ENCODE measurements at places on chromosomes 7 and 10.

GRCh38 chr7:39967406-39968161, 17.5 kb downstream of the CDK13 start:
- peak; percentile 62 for DNase-seq

GRCh38 chr7:381211-382042, 91.5 kb downstream of the FOXL3 start:
- DNase-seq: no peak

DNA sequence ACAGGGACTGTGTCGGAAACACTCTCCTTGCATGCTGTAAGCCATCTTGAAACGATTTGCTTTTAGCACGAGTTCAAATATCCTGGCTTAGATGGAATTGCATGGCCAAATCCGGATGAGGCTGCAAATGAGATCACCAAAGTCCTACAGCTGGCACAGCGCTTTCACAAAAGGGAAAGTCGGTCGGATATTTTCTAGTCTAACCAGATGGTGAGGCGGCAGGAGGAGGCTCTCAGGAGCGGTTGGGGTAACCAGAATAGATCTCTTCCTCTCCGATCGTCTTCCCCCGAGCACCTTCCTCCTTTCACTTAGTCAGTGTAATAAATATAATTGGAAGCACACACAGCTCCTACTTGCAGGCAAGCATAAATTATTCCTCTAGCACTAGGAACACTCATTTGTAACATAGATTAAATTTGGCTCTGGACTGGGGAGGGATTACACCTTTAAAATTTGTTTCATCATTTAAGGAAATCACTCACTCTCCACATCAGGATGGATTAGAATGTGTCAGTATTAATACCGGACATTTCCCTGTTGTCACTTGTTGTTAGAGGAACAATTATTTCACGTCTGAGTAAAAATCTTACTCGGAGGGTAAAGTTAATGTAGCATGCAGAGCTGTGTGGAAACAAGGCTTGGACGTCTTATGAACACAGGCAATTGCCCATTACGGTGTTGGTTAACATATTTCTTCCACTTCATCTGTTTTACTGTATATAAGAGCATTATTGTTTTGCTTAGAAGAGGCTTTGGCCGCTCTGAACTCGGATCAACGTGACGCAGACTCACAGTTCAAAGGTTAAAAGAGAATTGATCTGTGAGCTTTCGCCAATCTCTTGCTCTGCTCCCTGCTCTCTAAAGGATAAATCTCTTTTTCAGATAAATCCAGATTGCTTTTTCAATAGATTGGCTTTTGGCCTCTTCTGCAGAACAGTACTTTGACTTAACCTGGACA, 857.9 kb downstream of the TYW1 start:
- no peak for DNase-seq

- DNase-seq: no peak
These were observed 3.7 kb upstream of the NDST2 start for GRCh38 chr10:73814896-73815718.

DNA sequence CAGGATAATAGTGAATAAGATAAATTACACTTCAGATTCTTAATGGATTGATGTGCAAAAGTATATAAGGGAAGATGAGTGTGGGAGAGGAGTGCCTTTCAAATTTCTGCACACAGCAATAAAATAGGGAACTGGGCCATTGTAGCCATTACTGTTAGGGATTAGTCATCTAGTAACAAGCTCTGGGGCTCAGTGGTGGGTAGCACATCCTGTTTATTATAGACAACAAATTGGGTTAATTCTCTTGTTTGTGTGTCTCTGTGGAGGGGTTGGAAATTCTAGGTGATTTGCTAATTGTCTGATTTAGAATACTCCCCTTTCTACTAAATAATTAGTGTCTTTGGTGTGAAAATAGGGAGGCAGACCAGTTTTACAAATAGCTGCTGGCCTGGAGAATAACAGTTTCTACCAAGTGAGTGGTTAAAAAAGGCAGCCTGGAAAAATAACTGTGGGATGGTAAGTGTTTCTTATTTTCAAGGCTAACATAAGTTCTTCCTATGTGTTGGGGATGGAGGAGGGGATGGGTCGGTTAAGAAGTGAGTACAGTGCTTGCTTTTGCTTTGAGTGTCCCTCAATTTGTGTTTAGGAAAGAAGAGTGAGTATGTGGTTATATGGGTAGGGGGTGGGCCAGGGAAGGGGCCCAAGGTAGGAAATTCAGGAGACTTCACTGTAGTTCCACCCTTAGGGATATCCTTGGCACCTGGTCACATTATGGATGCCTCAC, 43.3 kb upstream of the TMEM248 start:
- peak; percentile 82 for DNase-seq

GRCh38 chr7:2710901-2711551, 23.0 kb downstream of the AMZ1 start:
- DNase-seq: peak; percentile 52

DNA sequence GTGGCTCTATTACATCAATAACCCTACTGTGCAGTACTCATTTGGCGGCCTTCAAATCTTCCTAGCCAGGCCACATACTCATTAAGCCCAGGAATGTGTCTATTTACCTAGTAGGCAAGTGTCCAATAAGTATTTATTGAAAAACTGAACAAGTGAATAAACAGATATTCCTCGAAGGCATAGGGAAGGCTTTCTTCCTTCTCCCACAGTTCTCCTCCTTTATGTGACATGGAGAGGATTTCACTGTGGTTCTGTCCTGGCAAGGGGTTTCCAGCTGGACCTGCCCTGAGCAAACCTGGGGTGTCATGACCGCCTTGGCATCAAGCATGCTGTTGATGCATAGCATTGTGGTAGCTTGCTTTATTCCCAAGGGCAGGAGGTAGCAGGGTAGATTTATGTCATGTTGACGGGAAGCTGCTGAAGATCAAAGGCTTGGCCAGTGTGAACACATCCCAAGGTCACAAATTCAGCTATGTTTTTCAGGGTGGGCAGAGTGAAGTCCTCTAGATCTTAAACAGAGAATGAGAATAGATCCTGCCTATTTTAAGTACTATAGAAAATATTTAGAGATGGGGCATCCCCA, 195.1 kb downstream of the INHBA start:
- DNase-seq: no peak

DNA sequence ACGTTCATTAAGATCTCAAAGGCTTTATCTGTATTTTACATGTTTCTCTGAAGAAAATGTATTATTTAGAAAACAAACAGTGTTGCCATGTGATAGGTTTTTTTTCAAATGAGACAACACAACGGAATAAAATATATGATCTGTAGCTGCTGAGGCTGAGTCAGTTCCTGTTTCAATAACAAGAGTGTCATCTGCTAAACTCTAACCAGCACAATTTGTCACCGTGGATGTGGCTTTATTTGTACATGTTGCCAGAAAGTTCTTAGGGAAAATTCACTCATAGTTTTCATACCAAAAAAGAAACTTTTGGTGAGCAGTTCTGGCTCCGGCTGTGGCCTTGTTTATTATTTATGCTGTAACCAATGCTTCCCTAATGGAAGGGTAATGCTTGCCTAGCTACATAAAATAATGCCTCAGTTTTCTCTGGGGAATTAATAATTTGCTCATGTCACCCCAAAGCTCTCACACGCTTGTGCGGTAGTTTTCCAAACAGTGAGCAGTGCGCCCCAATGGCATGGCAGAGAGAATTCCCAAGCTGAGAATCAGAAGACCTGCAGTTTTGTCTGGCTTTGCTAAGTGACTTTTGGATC, 20.3 kb upstream of the KLF6 start:
- peak; percentile 94 for DNase-seq

GRCh38 chr7:20270867-20271266, 53.7 kb upstream of the MACC1 start:
- DNase-seq: no peak

DNA sequence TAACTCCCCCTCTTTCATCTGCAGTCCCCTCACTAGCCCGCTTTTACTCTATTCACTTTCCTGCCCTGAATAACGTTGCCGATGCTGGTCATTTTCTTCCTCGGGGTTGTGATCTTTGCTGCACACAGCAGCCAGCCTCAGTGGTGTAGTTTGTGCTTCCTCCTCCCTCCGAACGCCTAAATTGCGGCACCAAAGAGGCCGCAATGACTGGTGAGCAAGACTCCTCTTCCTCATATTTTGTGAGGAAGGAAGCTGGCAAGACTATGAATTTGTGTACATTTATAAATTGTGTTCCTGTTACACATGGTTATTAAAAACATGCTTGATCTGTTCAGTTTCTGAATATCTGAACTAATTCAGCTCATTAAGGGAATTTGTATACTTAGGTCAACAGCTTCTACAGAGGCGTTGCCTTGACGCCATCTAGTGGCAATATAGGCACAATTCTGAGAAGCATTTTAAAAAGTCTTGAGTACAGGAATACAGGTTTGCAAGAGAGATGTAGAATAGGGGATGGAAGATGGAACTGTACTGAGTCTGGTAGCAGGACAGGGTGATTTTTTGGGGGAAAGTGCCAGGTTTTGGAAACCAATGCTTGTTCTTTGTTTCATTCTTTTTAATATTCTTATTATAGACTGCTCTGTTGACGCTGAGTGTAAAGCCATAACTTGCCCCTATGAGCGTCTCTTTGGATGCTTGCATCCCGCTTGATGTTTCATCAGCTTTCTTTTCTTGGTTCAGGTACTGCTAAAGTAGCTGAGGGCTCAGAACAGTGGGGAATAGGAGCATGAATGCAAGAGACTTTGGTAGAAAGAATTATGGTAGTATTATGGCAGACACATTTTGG, 4.1 kb upstream of the TAS2R5 start:
- DNase-seq: peak; percentile 55

DNA sequence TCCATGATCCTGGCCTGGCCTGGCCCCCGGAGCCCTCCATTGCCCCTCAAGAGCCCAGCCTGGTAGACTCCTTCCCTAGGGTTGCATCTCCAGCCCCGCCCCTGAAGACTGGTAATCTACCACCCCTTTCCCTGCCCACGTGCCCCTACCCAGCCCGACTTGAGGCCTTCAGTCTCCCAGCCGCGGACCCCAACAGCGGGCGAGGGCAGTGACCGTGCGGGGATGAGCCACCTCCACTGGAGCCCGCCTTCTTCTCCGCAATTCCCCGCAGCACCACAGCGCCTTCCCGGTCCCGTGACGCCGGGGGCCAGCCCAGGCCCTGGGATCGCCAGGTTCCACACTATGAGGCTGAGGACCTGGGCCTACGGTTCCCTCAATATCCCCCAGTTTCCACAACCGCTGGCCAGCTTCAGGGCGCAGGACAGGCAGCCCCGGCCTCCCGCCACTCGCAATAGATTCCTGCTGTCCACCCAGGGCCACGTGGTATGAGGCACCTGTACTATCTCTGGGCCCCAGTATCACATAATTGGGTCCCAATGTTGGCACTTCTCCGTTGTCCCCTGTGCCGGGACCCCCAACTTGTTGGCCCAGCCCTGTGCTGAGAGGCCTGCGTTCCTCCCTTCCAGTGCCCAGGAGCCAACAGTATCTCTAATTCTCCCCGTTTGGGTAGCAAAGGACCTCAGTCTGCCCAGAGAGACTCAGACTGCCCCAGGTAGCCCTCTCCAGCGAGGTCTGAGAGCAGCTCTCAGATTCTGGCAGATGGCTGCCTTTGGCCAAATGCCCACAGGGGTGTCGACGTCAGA, 1.1 kb upstream of the GPRIN2 start:
- DNase-seq: no peak

DNA sequence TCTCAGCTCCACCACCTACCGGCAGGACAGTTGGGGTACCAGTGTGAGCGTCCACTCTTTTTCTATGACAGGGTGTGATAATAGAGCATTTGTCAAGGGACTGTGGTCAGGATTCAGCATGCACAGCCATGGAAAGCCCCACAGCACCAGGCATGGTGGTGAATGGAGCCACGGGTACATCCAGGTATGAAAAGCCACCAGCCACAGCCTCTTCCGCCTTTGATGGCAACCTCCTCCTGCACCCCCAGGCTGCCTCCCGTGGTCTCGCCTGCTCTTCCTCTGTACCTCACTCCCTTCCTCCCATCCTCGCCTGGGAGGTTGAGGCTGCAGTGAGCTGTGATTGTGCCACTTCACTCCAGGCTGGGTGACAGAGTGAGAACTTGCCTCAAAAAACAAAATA, 90.2 kb upstream of the CHST15 start:
- DNase-seq: no peak

Data from inflammatory macrophage (primary cell).